CD4-positive, alpha-beta T cell treated with Interleukin-12 subunit alpha and Interleukin-12 subunit beta, for 1 hour (primary cell): ENCODE measurements at places on chromosomes 1 and 21.

DNA sequence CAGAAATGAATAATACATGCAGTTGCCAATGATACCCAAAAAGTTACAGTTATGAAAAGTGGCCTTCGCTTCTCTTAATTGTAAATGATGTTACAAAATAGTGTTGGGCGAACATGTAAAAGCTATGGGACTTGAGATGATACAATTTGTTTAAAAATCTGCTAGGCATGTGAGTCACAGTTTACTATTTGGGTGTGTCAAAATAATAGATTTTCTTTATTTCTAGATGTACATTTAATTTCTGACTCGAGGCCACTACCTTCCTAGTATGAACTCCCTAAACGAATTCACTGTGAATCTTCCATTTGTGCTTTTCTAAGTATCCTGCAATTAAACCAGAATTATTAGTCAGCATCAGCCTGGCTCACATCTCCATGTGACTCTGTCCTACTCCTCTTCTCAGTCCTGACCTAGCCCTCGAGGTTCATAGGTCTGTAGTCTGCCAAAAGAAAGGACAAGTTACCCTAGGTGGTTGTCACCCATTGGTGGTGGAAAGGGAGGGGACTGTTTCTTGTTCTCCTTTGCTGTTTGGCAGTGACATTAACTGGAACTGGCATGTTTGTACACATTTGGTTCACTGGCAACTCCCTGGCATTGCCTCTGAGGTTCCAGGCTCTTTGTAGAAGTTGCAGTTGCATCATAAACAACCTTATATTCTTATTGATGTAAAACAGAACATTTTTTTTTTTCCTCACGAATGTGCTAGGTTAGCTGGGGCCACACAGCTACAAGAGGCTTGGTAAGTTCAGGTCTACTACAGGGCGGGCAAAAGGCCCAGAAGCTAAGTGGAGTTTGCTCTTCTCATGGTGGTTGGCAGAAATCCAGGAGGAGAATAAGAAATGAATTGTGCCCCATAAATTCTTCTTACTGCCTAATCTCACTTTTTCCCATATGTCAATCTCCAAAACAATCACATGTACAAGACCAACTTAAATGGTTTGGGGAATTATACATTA lies 746.5 kb upstream of the ADAMTS5 start:
- DNase-seq = no peak

- no peak for DNase-seq
Measured at GRCh38 chr1:230548997-230549396, 93.3 kb upstream of the COG2 start.

GRCh38 chr1:205578780-205579571 lies 52.8 kb downstream of the ELK4 start:
- no peak for DNase-seq

DNA sequence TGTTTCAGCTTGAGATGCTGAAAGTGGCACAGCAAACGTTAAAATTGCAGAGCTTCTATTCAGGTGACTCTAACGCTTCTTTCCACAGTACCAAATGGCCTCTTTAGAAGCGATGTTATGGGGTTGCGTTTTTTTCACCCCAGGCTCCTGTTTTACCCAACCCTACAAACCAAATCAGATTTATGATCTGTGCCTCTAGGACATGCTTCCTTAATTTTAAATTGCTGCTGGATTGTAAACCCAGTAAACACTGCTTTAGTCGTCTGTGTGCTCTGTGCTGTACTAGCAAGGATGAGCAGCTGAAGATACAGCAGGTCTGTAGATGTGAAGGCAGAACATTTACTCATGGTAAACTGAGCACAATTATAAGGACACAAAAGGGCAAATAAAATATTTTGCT lies 13.0 kb downstream of the KCNK2 start:
- DNase-seq = no peak

DNA sequence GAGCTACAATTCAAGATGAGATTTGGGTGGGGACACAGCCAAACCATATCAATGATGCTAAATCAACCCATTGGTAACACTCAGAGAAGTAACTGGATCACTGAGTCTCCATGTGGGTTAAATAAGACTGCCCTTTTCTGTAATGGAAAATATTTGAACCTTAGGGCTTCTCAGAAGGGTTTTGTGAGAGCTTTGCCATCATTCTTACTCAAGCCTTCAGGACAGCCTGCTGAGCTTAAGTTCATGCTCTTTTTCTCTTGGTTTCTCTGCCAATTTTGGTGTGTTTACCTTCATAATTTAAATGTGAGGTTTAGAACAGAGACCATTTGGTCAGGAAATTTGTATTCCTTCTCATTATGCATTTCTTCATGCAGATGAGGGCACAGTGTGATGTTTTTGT lies 74.7 kb downstream of the DISC1 start:
- no peak for DNase-seq

GRCh38 chr1:241696172-241696814 lies 44.2 kb downstream of the WDR64 start:
- no peak for DNase-seq
